ENCODE measurements at places on chromosomes 1 and 21.

- no peak for DNase-seq
These were observed 13.0 kb upstream of the BATF3 start for GRCh38 chr1:212712451-212713303.

GRCh38 chr1:81706650-81707435, 93.9 kb upstream of the ADGRL2 start:
- DNase-seq: no peak

DNA sequence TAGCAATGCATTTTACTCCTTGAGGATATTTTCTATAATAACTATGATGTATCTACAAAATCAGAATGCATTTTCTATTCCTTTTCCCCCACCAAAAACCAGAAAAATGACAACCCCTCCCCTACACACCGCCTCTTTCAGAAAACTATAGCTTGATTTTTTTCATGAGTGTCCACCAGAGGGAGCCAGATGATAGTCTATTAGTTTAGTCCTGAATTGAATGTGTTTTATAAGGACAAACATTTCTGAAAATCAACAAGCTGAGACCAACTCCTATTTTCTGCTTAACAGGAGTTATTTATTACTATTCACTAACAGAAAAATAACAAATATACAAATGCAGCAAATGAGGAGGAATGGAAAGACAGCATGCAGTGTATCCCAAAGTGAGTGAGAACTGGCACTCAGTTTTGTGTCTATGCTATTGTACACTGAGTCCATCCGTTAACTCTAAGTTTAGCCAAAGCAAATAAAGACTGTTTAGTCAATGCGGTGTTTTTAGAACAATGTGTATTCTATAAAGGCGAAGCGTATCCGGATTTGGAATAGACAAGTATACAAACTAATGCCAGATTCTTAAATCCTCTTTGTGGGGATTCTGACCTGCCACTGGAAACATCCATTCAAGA, 182.6 kb downstream of the VAV3 start:
- DNase-seq: peak; percentile 25

DNA sequence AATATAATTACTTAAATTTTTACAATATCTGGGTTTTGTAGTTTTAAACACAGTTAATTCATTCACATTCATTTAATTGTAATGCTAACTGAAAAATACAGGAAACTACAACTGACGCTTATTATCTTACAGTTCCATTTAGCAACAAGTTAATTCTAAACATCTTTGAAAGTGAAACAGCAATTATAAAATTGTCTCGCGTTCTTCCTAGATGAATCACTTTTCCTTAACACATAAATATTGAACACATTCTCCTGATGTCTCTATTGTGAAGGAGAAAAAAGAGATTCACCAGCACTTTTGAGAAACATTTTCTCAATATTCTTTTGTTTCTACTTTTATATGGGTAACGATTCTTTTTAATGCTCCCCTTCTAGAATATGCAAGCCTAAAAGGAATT, 6.4 kb downstream of the PTGFR start:
- no peak for DNase-seq

All from T-helper 9 cell (primary cell).